ENCODE measurements at places on chromosomes 1 and 21. TPM values are rescaled to one million over a fixed set of nuclear protein-coding genes. Genes with fewer than 3 reads are reported as not detected.

SPRR1B gene
- not detected for total RNA-seq

VAMP4 gene
- total RNA-seq = 12.1 TPM

CACNA1S gene
- not detected for total RNA-seq

DNA sequence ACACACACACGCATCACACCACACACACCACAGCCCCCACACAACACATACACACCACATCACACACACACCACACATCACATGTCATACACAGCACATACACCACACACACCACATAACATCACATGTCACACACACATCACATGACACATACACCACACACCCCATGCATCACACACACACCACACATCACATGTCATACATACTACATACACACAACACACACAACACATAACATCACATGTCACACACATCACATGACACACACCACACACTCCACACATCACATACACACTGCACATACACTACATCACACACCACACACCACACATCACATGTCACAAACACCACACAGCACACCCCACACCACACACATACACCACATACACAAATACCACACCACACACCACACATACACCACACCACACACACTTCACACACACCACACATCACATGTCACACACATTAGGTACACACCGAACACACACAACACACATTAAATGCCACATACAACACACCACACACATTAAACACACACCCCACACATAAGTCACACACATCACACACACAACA is 1.8 kb downstream of the LYPD8 start:
- no peaks in the 10 kb centered on the region for H3K27me3 ChIP-seq
- DNase-seq = no peak
- no peak overlapping the region for H3K4me3 ChIP-seq
- peaks cover 12% of the 10 kb centered on the region for H3K4me1 ChIP-seq
- H3K36me3 ChIP-seq = no peaks in the 10 kb centered on the region
- H3K27ac ChIP-seq = no peak overlapping the region

DNA sequence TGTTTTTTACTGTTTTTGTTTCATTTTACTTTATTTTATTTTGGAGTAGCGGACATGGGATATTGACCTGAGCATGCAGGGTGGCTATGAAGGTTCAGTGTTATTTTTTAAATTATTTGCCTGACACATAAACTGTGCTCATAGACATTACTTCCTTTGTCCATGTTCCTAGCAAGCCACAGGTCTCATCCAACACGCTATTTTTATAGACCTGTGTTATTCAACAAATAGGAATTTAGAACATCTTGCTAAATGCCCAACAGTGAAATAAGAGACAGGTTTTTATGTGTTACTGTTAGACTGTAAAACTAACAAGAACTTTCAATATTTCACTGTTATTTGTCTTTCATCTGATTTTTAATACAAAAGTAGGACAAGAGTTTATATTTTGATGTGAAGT is 756.4 kb downstream of the KCNT2 start:
- DNase-seq = no peak
- no peaks in the 10 kb centered on the region for H3K36me3 ChIP-seq
- H3K4me3 ChIP-seq = no peak overlapping the region
- no peaks in the 10 kb centered on the region for H3K27me3 ChIP-seq
- H3K27ac ChIP-seq = no peak overlapping the region

DNA sequence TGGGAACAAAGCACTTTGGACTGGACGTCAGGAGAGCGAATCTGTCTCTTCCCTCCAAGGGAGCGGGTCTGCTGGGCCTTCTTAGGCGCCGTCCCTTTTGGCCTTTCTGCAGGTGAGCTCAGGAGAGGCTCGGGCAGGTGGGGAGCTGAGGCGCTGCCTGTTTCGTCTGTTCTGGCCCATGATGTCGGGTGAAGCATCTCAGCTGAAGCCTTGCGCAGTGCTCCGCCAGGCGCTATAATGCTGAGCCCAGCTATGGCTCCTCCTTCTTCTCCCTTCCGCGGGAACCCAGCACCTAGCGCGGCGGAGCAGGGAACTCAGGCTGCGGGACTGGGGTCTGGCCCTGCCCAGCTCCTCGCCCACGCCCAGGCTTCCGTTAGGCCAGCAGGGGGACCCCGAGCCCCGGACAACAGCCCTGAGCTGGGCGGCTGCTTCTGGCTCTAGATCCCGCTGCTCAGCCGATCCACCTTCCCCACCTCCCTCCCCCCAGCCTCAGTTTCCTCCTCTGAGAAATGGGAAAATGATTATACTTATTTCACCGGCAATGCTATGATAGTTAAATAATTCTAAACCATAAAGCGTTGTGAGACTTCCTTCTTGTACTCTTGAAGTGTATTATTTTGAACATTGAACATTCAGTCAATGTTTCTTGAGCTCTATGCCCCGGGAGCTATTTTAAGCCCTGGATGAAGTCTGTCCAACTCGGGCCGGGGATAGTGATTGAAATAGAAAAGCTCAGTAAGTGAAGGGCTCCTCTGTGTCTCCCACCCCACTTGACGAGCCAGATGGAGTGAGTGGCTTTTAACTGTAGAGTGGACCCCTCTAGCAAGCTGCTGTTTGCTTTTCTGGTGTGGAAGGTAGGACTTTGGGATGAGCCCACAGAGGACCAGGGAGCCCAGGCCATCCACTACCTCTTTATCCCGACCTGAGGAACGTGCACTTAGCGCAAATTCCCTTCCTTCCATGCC is 9.6 kb upstream of the ADORA1 start:
- H3K36me3 ChIP-seq = no peaks in the 10 kb centered on the region
- no peaks in the 10 kb centered on the region for H3K4me1 ChIP-seq
- peak; percentile 25 for DNase-seq
- H3K27me3 ChIP-seq = no peaks in the 10 kb centered on the region
- no peak overlapping the region for H3K27ac ChIP-seq

DNA sequence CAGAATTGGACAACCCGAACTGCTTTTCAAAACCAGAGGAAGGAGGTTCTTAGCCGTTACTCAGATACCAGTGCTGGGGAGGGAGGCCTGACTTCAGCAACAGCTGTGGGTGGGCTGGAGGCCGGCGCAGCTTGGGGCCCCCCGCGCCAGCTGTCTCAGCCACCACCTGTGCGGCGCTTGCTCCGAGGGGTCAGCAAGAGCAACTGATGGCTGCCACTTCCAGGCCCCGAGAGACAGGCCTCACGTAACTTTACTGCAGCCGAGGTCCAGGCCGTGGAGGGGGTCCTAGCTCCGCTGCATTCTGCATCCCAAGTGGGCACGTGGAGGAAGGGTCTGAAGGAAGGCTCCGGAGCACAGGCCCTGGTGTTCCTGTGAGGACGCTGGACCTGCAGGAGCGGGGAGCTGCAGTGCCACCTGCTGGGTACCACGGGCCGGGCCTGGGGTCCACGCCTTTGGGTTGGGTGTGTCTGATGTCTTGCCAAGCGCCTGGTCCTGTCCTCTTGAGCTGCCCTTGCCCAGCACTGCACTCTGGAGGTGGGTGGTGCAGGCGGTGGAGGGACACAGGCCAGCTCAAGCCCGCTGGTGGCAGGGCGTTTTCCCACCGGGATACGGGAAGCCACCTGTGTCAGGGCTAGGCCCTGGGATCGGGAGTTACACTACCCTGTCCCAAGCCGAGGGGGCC is 9.8 kb downstream of the THAP3 start:
- peak; percentile 74 for DNase-seq
- H3K27ac ChIP-seq = no peak overlapping the region
- no peak overlapping the region for H3K4me3 ChIP-seq
- no peaks in the 10 kb centered on the region for H3K36me3 ChIP-seq
- H3K4me1 ChIP-seq = no peaks in the 10 kb centered on the region

DNA sequence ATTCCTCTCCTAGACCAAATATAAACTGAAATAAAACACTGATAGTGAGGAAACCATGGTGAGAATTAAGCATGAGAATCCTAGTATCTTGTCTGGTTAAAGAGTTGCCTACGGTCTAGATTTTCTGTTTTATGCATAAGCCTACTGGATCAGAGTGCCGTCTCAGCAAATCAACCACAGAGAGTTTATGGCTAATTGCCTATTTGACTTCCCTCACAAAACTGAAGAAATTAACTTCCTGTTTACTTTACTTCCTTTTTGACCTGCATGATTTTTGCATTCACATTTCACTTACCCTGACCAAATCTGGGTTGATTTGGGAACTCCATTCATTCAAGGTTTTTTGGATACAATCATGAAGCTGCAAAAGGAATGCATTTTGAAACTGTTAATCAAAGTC is 5.0 kb downstream of the GCLM start:
- no peak overlapping the region for H3K4me3 ChIP-seq
- H3K27ac ChIP-seq = peak overlapping the region; percentile 51
- no peak for DNase-seq
- no peaks in the 10 kb centered on the region for H3K27me3 ChIP-seq

GRCh38 chr1:209672705-209673630 is 2.2 kb upstream of the G0S2 start:
- H3K27ac ChIP-seq = no peak overlapping the region
- H3K36me3 ChIP-seq = no peaks in the 10 kb centered on the region
- H3K27me3 ChIP-seq = no peaks in the 10 kb centered on the region
- DNase-seq = no peak
- no peak overlapping the region for H3K4me3 ChIP-seq
- H3K4me1 ChIP-seq = no peaks in the 10 kb centered on the region

GRCh38 chr1:75449998-75450397 is 160.9 kb downstream of the SLC44A5 start:
- DNase-seq = no peak
- no peaks in the 10 kb centered on the region for H3K27me3 ChIP-seq
- no peak overlapping the region for H3K27ac ChIP-seq
- H3K4me3 ChIP-seq = no peak overlapping the region

DNA sequence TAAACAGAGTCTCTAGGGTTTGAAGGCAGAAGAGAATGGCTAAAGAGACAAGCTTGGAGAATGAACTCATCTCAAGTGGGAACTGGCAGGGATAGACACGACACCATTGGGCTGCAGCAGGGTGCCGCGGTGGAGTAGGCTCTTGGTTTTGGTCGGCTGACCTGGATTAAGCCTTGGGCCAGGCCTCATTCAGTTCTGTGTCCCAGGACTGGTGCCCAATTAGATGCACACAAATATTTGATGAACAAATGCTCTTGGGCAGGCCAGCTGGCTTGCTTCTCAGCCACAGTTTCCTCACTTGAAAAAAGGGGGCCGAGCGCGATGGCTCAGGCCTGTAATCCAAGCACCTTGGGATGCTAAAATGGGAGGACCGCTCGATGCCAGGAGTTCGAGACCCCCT is 53.4 kb upstream of the CITED4 start:
- H3K4me1 ChIP-seq = no peaks in the 10 kb centered on the region
- no peaks in the 10 kb centered on the region for H3K36me3 ChIP-seq
- no peak for DNase-seq
- H3K27me3 ChIP-seq = no peaks in the 10 kb centered on the region

- DNase-seq = no peak
- H3K4me1 ChIP-seq = no peaks in the 10 kb centered on the region
- no peaks in the 10 kb centered on the region for H3K27me3 ChIP-seq
- H3K27ac ChIP-seq = no peak overlapping the region
- H3K36me3 ChIP-seq = no peaks in the 10 kb centered on the region
- H3K4me3 ChIP-seq = no peak overlapping the region
Observed at GRCh38 chr1:38082769-38083263, 36.2 kb upstream of the POU3F1 start.

DNA sequence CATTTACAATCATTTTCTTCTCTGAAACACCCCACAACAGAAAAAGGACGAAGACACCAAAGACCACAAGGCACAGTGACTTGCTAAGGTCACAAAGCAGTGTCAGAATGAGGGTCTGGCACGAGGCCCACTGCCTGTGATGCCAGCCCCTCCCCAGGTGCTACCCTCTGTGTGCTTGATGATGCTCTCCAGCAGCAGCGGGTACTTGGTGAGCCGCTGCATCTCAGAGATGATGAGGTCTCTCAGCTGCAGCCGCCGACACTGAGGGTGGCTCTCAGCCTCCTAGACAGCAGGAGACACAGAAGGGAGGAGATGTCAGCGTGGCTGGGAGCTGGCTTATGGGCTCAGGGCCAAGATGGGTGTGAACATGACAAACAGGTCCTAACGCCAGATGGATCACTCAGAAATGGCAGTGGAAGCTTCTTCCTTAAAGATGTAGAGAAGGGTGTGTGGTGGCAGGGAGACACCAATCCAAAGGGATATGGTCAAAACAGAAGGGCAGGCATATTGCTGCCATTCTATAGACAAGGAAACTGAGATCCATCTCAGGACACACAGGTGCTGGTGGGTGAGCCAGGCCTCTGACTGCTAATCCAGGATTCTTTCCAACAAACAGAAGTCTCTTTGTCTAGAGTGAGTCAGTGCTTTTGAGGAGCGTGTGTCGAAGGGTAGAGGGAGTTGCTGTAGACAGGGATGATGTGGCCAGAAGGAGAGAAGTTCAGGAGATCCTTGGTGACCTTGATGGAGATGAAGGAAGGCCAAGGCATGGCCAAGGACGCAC is 25.6 kb downstream of the LRRC71 start:
- DNase-seq = peak; percentile 47
- H3K27ac ChIP-seq = no peak overlapping the region
- no peaks in the 10 kb centered on the region for H3K27me3 ChIP-seq
- no peaks in the 10 kb centered on the region for H3K36me3 ChIP-seq
- no peak overlapping the region for H3K4me3 ChIP-seq

DNA sequence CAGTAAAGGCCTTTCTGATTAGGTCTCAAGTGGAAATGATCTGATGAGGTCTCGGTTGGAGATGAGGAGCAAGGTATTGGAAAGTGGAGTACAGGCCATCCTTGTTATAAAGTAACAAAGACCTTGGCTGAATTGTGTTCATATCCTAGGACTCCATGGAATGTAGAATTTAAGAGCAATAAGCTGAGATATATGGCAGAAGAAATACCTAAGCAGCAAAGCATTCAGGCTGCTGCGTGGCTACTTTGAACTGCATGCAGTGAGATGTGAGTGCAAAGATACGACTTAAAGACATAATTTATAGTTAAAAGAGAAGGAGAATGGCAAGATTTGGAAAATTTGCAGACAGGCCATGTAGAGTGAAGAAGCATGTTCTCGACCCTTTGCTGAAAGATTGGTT is 11.2 kb upstream of the XPR1 start:
- no peak overlapping the region for H3K4me3 ChIP-seq
- H3K27ac ChIP-seq = no peak overlapping the region
- no peaks in the 10 kb centered on the region for H3K36me3 ChIP-seq
- no peaks in the 10 kb centered on the region for H3K27me3 ChIP-seq

- H3K27ac ChIP-seq = no peak overlapping the region
- H3K27me3 ChIP-seq = no peaks in the 10 kb centered on the region
- DNase-seq = no peak
- H3K4me1 ChIP-seq = no peaks in the 10 kb centered on the region
- H3K4me3 ChIP-seq = no peak overlapping the region
Observed at GRCh38 chr1:212718499-212718898, 18.9 kb upstream of the BATF3 start.

GRCh38 chr1:182335771-182336566 is 55.6 kb downstream of the GLUL start:
- H3K27me3 ChIP-seq = no peaks in the 10 kb centered on the region
- no peak overlapping the region for H3K4me3 ChIP-seq

- H3K4me3 ChIP-seq = no peak overlapping the region
- H3K27ac ChIP-seq = no peak overlapping the region
- DNase-seq = no peak
Observed at GRCh38 chr21:14241297-14241696, 25.3 kb downstream of the RBM11 start.

- DNase-seq = no peak
- no peak overlapping the region for H3K4me3 ChIP-seq
- no peak overlapping the region for H3K27ac ChIP-seq
- H3K27me3 ChIP-seq = no peaks in the 10 kb centered on the region
Observed at GRCh38 chr1:94823116-94823515, 3.0 kb downstream of the SLC44A3 start.
